Aorta (tissue), 5 donors: ENCODE measurements at places on chromosomes 6 and 20. TPM values are rescaled to one million over a fixed set of nuclear protein-coding genes. Genes with fewer than 3 reads are reported as not detected.
A peak's percentile ranks its signal among the peaks of the same experiment; 100 is the strongest.

The MUC22 gene
- total RNA-seq, result not detected

DNA sequence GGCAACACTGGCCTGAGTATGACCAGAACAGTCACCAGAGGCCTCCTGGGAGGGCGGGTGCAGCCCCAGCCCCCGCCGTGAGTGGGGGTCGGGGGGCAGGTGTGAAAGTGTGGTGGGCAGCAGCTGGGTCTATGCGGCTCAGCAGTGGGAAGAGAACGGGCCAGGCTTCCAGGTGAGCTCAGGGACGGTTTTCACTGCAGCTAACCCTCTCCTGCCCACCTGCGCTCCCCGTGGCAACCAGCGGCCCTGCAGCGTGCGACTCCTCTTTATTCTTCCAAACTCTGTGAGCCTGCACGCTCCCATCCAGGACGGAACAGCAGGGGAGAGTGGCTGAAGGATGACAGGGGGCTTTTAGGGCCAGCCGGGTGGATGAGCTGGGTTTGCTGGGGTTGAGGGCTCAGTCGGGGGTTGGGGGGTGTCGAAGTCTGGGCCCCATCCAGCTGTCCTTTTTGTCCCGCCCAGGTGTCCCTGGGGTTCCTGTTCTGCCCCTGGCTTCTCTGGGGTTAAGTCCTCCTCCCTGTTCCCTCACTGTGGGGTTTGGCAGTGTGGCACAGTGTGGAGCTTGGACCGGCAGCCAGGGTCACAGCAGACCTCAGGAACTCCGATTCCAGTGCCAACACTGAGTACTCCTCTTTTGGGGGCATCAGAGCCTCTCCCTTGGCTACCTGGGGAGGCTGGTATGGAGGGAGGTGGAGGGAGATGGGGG is 859 bp upstream of the BIRC7 start:
- H3K27me3 ChIP-seq, result no peaks in the 10 kb centered on the region
- H3K4me3 ChIP-seq, result no peak overlapping the region
- H3K27ac ChIP-seq, result no peak overlapping the region
- no peak for DNase-seq
- no peaks in the 10 kb centered on the region for H3K4me1 ChIP-seq
- no peaks in the 10 kb centered on the region for H3K36me3 ChIP-seq

- peak; percentile 96 for DNase-seq
- peak overlapping the region; percentile 98 for H3K27ac ChIP-seq
- H3K4me1 ChIP-seq, result no peaks in the 10 kb centered on the region
- no peaks in the 10 kb centered on the region for H3K27me3 ChIP-seq
- no peaks in the 10 kb centered on the region for H3K36me3 ChIP-seq
- H3K4me3 ChIP-seq, result peak overlapping the region; percentile 93
Measured at GRCh38 chr6:16761471-16762267, 409 bp upstream of the ATXN1 start.

DNA sequence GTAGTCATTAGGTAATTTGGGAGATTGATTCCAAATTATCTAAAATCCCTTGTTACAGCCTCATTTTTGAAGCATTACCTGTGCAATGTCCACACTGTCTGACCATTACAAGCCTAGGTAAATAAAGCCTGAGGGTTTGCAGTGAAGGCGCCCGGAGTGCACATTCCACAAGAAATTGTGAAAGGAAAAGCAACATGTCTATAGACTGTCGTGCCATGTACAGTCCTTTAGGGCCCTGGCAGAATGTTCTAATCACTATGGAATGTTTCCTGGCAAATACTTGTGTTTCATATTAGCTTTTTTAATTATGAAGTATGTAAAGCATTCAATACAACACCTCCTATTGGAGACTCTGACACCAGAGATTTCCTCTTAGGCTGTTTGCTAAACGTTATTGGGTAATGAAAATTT is 28.9 kb downstream of the PREP start:
- H3K27ac ChIP-seq, result no peak overlapping the region
- H3K36me3 ChIP-seq, result peaks cover 5% of the 10 kb centered on the region
- DNase-seq, result no peak
- no peaks in the 10 kb centered on the region for H3K27me3 ChIP-seq
- H3K4me1 ChIP-seq, result no peaks in the 10 kb centered on the region
- H3K4me3 ChIP-seq, result no peak overlapping the region
